ENCODE measurements at places on chromosomes 1 and 21. TPM values are rescaled to one million over a fixed set of nuclear protein-coding genes. Genes with fewer than 3 reads are reported as not detected.

Gene S100A3
- total RNA-seq = 114 TPM

Gene ALX3
- not detected for total RNA-seq

Gene VCAM1
- 0.09 TPM for total RNA-seq

Gene PDPN
- not detected for total RNA-seq

Gene FLG2
- not detected for total RNA-seq

Gene SPATA1
- 1.0 TPM for total RNA-seq

Gene HSPA6
- 8.3 TPM for total RNA-seq

Gene TMEM81
- total RNA-seq = 2.9 TPM

Gene FBLIM1
- total RNA-seq = 27.8 TPM

Gene UMODL1
- total RNA-seq = not detected

Gene OLIG1
- total RNA-seq = not detected

Gene IFI44
- 0.84 TPM for total RNA-seq

Gene OBSCN
- total RNA-seq = 4.9 TPM

Gene DPT
- total RNA-seq = not detected

Gene EBNA1BP2
- total RNA-seq = 186 TPM

Gene FCRL5
- total RNA-seq = 0.03 TPM

Gene CLEC20A
- total RNA-seq = not detected

Gene BEND5
- total RNA-seq = not detected

Gene TMEM9
- 89.8 TPM for total RNA-seq

Gene FCRLA
- total RNA-seq = not detected

Gene LRRC53
- not detected for total RNA-seq

Gene CELA3B
- not detected for total RNA-seq

Gene SMYD2
- 38.7 TPM for total RNA-seq

Gene BLACAT1
- total RNA-seq = not detected

Gene NHLH1
- total RNA-seq = 0.39 TPM

Gene TMEM79
- 7.5 TPM for total RNA-seq

Gene LCE1C
- total RNA-seq = not detected

Gene CLIC6
- 0.06 TPM for total RNA-seq

Gene MARK1
- 0.09 TPM for total RNA-seq

Gene FMOD
- not detected for total RNA-seq

Gene ACOT11
- total RNA-seq = 2.5 TPM

Gene SPRR2B
- not detected for total RNA-seq

Gene CFHR3
- total RNA-seq = 0.14 TPM

Gene CHD1L
- total RNA-seq = 32.5 TPM

Gene FUCA1
- 9.9 TPM for total RNA-seq

Gene BTBD8
- total RNA-seq = 0.58 TPM
